ENCODE measurements at places on chromosomes 5 and 9. TPM values are rescaled to one million over a fixed set of nuclear protein-coding genes. Genes with fewer than 3 reads are reported as not detected.
A peak's percentile ranks its signal among the peaks of the same experiment; 100 is the strongest.

GRCh38 chr5:51881901-51882300 lies 498.7 kb downstream of the ISL1 start:
- DNase-seq = no peak

GRCh38 chr9:99015448-99015847 lies 71.7 kb downstream of the COL15A1 start:
- no peak for DNase-seq

- DNase-seq = no peak
Observed at GRCh38 chr5:852431-853401, 1.9 kb upstream of the ZDHHC11 start.

- DNase-seq = no peak
Observed at GRCh38 chr9:132030626-132031325, 48.9 kb downstream of the MED27 start.

The STPG3 gene
- total RNA-seq = not detected

GRCh38 chr5:151953833-151954232 lies 29.2 kb upstream of the GLRA1 start:
- no peak for DNase-seq

DNA sequence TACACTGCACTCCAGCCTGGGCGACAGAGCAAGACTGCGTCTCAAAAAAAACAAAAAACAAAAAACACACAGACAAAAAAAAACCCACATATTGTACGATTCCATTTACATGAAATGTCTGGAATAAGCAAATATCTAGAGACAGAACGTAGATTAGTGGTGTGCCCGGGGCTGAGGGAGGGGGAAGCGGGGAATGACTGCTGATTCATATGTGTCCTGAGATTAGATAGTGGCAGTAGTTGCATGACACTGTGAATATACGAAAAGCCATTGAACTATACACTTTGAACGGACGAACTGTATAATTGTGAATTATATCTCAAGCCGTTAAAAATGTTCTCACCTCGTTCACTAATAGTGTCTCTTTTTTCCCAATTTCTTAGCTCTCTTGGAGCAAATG lies 23.9 kb downstream of the FGF1 start:
- DNase-seq = no peak

- no peak for DNase-seq
Observed at GRCh38 chr5:171715551-171715950, 70.1 kb upstream of the SMIM23 start.

The IFNB1 gene
- total RNA-seq = 0.17 TPM

- DNase-seq = peak; percentile 41
Observed at GRCh38 chr5:167716126-167716775, 575.2 kb upstream of the WWC1 start.

- DNase-seq = peak; percentile 84
Observed at GRCh38 chr5:78896132-78896531, 89.0 kb downstream of the ARSB start.

DNA sequence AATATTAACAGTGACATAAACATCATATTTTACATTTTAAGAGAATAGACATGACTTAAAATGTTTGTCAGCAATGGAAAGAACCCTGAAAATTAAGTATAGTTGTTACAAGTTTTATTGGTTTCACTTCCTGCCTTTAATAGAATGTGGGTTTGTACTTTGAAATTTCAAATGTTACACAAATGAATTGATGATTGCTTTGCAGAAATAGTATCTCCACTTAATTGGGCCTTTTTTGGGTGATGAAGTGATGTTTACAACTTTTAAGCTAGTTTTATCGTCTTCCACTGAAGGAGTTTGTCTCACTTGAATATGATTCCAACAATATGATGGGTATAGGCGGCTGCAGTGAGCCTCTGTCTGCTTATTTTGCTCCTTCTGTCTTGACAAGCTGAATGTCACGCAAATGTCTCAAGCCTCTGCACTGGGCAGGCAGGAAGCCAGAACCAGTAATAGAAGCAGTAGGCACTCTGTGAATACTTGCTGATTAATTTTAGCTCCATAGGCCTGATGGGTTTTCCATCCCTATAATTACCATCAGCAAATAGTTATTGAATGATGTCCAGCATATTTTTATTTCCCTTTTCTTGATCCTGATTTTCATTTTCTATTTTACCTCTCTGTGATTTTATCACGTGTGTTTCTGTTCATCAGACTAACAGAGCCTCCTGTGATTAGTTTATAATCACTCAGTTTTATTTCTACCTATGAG lies 10.6 kb upstream of the NR3C1 start:
- DNase-seq = no peak

DNA sequence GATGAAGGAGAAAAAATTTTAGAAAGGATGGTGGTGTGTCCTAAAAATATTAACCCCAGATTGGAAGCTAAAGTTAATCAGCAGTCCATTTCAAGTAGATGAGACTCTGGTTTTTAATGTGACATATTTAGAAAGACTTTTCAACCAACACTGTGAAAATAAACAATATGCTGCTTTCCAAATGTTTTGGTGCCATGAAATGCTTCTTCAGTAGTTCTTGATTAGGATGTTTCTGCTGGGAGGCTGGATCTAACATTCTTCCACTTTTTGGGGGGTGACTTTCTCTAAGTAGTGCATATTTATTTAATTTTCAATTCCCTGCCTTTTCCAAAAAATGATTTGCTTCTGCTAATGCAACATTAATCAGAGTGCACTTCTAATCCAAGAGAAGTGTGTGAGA lies 593.3 kb upstream of the DMAC1 start:
- DNase-seq = no peak

The PHF24 gene
- 0.17 TPM for total RNA-seq

- no peak for DNase-seq
Observed at GRCh38 chr9:10032166-10032565, 580.6 kb downstream of the PTPRD start.

- DNase-seq = no peak
Observed at GRCh38 chr5:14486996-14487896, 94.3 kb upstream of the OTULINL start.

DNA sequence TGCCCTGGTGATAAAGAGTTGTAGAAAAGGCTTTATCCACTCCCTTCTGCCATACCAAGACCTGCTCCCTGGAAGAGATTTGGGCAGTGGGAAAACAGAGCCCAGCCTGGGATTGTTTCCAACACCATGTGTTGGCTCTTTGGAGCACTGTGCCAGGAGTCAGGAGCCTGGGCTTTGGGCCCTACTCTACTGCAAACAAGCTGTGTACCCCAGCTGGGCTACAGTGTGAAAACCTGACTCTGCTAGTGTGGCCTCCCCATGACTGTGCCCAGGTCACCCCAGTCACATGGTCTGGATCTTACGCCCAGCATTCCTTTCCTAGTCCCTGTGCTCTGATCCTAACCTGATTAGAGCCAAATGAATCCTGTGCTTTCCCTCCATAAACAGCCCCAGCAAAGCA lies 39.3 kb upstream of the SHB start:
- DNase-seq = no peak

The UNC13B gene
- total RNA-seq = 38.3 TPM

GRCh38 chr9:86481466-86481865 lies 127.3 kb upstream of the TUT7 start:
- DNase-seq = no peak

- DNase-seq = peak; percentile 81
Observed at GRCh38 chr9:133115604-133116345, 5.3 kb downstream of the RALGDS start.

DNA sequence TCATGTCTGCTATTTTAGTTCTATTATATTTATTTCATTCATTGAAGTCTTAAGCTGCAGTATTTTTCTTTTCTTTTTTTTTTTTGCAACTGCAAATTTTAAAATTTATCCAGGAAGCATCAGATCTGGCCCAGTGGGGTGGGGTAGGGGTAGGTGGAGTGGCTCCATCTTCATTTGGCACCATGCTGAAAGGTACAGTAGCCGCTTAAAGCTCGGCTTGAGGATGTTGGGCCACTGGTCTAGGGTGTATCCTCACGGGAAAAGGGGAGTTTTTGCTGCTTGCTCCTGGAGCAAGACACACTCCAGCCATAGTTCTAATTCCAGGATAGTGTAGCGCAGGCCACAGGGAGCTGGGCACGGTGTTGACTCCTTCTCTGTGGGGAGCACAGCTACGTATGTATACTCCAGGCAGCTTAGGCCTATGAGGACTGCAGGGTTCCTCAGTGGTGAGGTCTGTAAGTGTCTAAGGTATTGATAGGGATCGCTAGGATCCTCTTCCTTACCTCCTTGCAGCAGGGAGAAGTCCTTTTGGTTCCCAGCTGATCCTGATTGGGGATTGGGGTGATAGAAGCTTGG lies 22.7 kb downstream of the RCL1 start:
- DNase-seq = no peak

GRCh38 chr9:85347541-85347940 lies 394.2 kb downstream of the AGTPBP1 start:
- no peak for DNase-seq

- peak; percentile 61 for DNase-seq
Observed at GRCh38 chr9:16726029-16726428, 144.4 kb downstream of the BNC2 start.

- DNase-seq = peak; percentile 94
Observed at GRCh38 chr5:180071531-180072255, at the start of gene RNF130. TSS of gene RNF130 (minus strand) at chr5:180071759. CDS start at chr5:180071702, 57 bp downstream.

The ABCA1 gene
- 75.2 TPM for total RNA-seq

The PCDHB14 gene
- total RNA-seq = 0.77 TPM

- peak; percentile 33 for DNase-seq
Observed at GRCh38 chr5:4027088-4027734, 431.6 kb downstream of the IRX1 start.

The SHISAL2B gene
- not detected for total RNA-seq

DNA sequence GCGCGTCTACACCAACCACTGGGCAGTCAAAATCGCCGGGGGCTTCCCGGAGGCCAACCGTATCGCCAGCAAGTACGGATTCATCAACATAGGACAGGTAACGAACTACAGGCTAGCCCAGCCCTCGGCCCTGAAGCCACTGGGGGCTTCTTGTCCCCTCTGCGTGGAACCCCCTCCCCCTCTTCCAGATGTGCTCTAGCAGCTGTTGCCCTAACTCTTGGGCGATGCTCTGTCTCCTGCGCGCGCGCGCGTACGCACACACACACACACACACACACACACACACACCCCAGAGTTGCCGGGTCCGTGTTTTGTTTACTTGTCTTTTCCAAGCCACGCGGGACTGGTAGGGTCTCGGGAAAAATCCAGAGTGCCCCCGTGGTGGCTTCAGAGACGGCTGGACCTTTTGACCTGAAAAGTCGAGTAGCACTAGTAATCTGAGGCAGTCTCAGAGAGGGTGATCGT lies 836 bp downstream of the PCSK5 start:
- no peak for DNase-seq

The ELOVL7 gene
- total RNA-seq = under 0.01 TPM

- DNase-seq = no peak
Observed at GRCh38 chr5:59835800-59836199, 57.7 kb downstream of the PDE4D start.

The VCP gene
- total RNA-seq = 220 TPM

GRCh38 chr5:59799668-59800346 lies 93.7 kb downstream of the PDE4D start:
- no peak for DNase-seq

- DNase-seq = no peak
Observed at GRCh38 chr9:124761710-124762109, 9.4 kb downstream of the NR6A1 start.

DNA sequence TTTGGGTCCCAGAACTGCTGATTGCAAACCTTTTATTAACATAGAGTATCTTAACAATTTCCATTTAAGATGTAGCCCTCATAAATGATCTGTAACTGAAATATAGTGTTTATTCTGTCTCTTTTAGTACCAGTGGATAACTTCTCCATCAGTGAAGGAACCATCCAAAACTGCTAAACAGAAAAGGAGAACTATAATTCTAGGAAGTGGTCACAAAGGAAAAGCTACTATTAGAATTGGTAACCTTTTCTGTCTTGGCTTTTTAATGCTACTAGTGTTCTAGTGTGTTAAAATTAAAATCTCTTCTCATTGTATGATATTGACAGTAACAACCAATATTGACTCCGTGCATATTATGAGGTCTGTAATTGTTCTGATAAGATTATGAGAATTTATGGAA lies 12.8 kb downstream of the CEP78 start:
- no peak for DNase-seq

DNA sequence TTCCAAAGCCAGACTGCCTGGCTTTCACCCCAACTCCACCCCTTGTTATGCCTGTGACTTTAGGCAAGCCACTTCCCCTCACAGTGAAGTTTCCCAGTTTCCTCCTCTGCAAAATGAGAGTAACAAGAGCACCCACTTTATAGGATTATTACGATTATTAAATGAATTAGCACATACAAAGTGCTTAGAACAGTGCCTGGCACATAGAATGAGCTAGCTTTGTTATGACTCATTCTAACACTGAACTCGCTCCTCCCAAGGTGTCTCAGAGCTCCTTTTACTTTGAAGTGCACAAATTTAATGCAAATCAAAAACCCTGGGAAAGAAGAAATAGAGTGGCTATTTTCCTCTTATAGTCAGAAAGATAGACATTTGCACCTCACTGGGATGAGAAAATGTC lies 34.3 kb downstream of the DNAH5 start:
- DNase-seq = no peak

DNA sequence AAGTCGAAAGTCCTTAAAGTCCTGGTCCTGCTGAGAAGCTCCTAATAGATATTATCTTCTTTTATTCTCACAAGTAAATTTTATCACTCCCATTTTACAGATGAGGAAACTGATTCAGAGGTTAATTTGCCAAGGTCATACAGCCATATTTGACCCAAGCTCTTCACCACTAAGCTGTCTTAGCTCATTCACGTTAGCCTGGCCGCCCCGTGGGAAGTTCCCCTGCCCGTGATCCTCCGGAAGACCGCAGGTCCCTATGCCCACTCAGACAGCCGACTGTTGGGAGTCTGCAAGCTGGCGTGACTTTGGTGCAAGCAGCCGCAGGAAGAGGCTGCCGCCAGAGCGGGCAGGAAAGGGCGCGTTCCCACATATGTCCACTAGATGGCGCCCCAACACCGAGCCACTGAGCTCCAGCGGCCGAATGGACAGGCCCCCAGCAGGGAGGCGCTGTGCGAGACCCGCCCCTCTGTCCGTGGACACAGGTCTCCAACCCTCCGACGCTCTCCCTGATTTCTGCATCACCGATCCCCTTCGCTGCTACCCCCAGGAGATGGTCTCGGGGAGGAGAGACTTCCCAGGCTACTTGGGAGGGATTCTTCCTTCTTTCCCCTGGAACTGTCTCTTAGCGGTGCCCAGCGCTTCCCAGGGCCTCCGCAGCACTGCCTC lies 10.0 kb upstream of the ARAP3 start:
- peak; percentile 53 for DNase-seq

- no peak for DNase-seq
Observed at GRCh38 chr5:170154297-170154696, 48.6 kb downstream of the FOXI1 start.

DNA sequence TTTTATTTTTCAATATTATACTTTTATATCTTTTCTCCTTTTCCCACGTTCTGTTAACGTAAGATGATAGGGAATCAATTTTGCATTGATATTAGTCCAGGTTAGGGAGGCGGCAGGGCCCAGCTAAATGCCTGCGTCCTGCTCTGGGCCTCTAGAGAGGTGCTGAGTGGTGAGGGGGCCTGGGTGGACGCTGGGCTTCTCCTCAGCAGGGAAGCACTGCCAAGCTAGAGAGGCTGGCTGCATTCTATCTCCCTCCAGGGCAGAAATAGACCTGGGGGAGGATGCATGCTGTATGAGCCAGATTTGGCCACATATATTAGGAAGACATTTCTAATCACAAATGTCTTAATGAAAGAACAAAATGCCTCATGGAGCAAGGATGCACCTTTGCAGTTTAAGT lies 43.6 kb upstream of the NKX2-5 start:
- DNase-seq = no peak

The PCDHGB3 gene
- total RNA-seq = 5.8 TPM

GRCh38 chr5:83400241-83400640 lies 71.3 kb upstream of the VCAN start:
- no peak for DNase-seq
